Activated naive CD4-positive, alpha-beta T cell (primary cell): ENCODE measurements at places on chromosomes 12 and 14.

DNA sequence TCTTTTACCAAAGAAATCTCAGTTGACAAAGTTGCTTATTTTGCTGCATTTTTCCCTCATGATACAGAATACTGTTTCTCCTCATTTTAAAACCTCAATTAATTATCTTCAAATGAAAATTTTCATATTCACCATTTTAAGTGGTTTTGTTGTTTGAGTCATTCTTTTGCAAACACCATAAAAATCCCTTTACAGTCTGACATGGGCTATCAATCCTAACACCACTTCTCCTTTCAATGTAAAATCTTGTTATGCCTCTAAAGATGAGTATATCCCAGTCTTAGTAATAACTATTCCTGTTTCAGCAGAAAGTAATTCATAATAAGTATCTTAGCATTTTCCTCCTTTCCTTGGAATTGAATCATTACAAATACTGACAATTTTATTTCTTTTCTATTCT, 192.2 kb downstream of the SYT1 start:
- DNase-seq: no peak

GRCh38 chr14:24435998-24436354, 6.2 kb downstream of the KHNYN start:
- DNase-seq: no peak

DNA sequence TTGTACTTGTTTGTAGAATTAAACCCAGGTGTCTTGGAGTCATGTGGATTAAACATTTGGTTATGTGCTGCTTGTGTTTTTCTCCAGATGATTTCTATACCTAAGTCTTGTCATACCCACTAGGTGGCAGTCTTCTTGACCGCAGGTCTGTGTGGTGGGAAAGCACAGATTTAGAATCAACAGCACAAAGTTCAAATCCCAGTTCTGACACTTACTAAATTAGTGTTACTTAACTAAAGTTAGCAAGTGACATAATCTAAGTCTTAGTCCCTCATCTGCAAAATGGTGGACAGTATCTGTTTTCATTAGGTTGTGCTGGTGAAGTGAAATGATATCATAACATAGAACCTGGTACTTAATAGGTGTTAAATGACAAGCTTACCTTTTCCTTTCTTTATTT, 151.0 kb upstream of the ARHGAP5 start:
- DNase-seq: no peak

GRCh38 chr12:124484526-124484953, 82.9 kb downstream of the NCOR2 start:
- DNase-seq: no peak

DNA sequence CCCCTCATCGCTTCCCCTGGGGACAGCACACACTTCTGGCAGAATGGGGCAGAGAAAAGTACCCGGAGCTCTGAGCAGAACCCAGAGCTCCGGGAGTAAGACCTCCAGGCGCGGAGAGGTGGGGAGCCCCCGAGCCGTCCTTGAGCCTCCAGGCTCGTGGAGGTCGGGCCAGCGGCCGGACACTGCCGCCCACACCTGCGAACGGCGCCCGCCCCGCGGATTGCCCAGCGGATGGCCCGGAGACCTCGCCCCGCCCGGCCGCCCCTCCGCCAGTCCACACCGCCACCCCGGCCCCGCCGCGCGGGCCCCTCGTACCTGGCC, 344 bp downstream of the SPTLC2 start:
- DNase-seq: no peak

- no peak for DNase-seq
These were observed 16.1 kb downstream of the WNK1 start for GRCh38 chr12:768434-768833.

DNA sequence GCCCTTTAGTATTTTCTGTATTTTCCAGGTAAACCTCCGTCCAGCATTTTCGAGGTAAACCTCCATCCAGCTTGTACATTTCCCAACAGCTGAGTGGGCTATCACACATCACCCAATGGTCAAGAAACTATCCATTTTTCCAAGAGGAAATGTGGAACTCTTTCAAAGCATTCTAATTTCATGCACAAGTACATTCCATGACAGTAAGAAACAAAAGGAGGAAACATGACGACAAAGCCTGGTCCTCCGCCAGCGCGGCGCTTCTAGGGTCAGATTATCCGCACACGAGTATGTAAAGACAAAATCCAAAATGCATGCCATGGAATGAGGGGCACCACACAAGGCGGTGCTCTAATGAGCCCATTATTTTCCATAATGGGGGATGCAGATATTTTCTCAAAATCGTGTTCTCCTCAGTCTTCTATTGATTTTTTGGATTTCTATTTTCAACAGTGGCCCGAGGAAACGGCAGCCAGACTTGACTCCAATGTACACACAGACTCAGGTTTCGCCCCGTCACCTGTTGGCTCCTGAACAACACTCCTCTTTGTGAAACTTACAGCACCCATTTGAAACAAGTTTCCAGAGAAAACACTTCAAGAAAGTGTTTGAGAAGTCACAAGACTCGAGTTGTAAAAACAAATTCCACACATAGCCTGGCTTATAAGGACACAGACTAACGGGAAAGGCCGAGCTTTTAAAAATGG, 107.4 kb downstream of the PRICKLE1 start:
- DNase-seq: no peak

DNA sequence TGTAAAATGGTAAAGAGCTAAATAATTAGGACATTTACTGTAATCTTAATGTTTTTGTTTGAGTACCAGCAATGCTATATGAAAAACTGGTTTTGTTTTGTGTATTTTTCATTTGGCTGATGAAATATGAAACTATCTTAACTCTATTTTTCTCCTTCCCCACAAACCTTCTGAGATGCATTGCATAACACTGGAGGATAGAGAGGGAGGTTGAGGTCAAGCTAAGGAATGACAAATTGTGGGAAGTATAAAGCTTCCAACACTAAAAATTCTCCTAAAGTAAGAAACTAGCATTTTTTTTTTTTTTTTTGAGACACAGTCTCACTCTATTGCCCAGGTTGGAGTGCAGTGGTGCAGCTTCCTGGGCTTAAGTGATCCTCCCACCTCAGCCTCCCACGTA, 31.5 kb upstream of the SRP54 start:
- no peak for DNase-seq

DNA sequence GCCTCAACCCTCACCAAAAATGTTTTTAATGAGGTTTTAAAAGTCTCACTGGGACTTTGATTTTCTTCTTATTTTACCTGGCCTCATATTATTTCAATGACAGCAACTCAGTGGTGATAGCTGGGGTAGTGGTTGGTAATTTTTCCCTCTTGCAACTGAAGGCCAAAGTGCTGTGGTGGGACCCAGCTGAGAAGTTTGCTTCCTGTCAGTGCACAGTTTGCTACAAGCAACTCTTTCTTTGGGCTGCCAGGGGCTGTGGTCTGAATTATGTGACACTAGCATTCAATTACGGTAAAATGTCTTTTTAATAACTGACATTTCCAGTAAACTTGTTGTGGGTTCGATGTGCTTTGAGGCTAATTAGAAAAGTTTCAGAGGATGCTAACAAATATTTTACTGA, 65.3 kb downstream of the IFNG start:
- no peak for DNase-seq

DNA sequence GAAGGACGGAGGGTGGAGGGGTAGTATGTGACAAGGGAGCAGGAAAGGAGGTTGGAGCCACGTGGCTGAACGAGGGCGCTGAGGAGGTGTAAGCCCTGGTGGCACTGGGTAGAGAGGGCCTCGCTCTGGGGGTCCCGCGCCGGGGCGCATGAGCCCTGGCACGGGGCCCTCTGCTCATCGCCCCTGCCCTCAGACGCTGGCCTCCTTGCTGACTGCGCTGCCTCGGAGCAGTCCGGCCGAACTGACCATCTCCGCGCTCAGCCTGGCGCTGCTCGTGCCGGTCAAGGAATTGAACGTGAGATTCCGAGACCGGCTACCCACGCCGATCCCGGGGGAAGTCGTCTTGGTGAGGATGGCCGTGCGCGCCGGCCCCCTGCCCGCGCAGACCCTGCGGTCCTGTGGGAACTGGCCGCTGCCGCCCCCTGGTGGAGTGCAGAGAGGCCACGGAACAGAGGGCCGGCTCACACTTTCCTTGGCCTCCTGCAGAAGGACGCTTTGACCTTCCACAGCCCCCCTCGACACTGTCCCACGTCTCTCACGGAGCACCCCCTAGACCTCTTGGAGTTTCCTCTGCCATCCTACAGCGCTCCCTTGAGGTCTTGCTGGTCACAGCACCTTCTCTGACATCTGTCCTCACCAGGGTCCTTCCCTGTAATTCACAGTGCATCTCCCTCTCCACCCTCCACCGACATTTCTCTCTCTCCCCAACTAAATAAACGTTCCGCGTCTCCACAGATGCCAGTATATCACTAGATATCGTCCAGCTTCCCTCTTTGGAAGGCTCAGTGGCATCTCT, 10.5 kb downstream of the ARHGEF25 start:
- peak; percentile 57 for DNase-seq

DNA sequence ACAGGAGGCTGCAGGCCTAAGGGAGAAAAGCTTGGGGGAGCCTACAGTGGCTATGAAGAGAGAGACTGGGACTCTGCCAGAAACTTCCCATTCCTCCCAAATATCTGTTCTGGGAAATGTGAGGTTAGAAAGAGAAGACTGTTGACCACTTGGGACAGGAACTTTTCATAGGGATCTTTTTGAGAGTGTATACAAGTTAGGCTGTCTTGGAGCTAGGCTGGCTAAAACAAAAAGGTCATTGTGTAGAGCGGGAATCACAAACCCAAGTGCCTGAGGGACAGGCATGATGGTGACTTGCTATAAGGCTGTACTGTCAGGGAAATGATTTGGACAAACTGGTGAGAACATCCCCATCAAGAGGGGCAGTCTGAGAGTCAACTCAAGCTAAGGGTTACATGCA, 175.1 kb downstream of the GRIP1 start:
- no peak for DNase-seq

DNA sequence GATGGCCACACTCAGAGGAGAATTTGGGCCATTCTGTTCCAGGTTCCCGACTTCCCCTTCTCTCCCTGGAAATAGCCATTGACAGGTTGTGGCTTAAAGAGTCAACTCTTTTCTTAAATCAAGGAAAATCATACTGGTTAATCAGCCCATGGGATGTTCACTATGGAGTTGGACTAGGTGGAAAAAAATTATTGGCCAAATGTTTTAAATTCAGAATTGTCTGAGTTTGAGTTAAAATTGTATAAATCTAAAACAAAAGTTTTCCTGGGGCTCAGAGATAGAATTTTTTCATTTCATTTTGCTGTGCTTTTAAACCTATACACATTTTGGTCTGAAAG, 6.5 kb downstream of the ESRRB start:
- DNase-seq: no peak

DNA sequence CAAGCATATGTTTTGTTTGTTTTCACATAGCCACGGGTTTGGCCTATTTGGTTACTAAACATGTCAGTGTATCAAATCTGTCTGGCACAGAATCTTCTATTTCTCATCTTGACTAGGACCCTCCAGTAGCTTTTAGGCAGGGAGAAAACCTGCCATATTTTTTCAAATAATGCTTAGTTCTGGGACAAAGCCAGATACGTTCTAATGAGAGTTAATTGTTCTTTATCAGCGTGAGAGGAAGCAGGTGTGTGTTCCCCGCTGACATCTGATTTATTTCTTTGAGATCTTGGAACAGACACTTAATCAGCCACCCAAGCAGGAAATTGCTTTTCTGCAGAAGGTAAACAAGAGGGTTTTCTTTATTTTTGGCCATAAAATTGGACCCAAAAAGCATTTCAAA, 54.8 kb downstream of the GOLGA5 start:
- no peak for DNase-seq

DNA sequence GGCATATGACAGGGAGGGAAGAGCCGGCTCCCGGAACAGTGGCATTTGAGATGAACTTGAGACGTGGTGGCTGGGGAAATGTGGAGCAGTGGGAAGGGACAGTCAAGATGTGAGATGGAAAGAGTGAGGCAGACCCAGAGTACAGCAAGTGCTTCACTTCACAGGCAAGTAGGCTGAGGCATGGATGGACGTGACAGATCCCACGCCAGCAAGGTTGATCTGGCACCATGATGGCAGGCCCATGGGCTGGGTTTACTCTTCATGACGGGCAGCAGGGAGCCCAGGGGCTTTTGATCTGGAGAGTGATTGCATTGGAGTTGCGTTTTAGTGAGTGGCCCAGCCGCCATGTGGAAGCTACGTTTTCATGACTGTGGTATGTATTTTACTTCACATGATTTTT, 17.9 kb upstream of the EML1 start:
- DNase-seq: no peak

- DNase-seq: no peak
These were observed 8.6 kb upstream of the FRMD6 start for GRCh38 chr14:51643140-51643539.

GRCh38 chr14:21219561-21220111, 49.6 kb downstream of the HNRNPC start:
- no peak for DNase-seq

DNA sequence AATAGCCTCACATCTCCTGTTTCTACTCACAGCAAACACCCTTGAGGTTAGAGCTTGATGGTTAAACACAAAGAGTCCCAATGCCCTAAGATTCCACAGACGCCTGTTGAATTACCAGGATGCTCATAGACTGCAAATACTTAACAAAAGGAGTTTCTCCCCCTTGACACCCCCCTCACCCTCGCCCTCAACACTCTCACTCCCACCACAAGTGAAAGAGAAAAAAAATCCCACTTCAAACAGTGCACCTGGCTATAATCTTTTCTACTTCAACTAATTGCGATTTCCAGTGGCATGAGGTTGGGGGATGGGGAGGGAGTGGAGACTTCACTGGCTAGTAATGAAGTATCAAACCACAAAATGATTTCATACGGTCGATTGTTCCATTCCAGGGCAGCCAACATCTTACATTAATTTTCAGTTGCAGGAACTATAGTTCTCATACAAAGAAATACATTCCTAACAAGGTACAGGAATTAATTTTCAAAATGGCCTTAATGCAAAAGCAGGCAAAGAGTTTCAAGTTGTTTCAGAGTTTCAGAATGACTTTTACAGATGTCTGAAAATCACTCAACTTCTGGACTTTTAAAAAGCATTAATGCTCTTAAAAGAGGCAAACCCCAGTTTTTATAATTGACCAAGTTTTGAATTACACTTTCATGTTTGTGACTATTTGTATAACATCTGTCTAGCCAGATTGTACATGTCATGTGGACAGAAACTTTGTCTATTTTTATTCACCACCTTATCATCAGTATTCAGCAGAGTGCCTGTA, 390.7 kb downstream of the C12orf75 start:
- no peak for DNase-seq

DNA sequence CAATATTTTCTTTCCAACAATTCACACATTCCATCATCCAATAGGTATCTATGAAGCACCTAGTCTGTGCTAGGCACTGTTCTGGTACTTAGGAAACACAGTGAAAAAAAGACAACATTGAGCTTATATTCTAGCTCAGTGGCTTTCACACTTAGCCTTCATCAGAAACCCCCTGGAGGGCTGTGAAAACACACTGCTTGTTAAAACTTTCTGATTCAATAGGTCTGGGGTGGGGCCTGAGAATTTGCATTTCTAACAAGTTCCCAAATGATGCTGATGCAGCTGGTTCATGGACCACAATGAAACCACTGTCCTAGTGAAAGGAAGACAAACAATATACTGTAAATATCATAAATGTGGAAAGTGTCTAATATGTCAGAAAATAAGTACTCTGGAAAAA, 5.9 kb downstream of the VTI1B start:
- no peak for DNase-seq
